ENCODE measurements at places on chromosomes 11 and 22. TPM values are rescaled to one million over a fixed set of nuclear protein-coding genes. Genes with fewer than 3 reads are reported as not detected.

The CD3G gene
- polyA plus RNA-seq = 0.51 TPM

The MYRF gene
- 18.0 TPM for polyA plus RNA-seq

The SLC5A4 gene
- polyA plus RNA-seq = 1.0 TPM

The C11orf91 gene
- not detected for polyA plus RNA-seq

The SMIM35 gene
- polyA plus RNA-seq = 0.10 TPM

The MRGPRX1 gene
- polyA plus RNA-seq = not detected

The OR51T1 gene
- polyA plus RNA-seq = not detected

The KRTAP5-1 gene
- polyA plus RNA-seq = 0.18 TPM

The GRK3 gene
- polyA plus RNA-seq = 8.7 TPM

The SAA2 gene
- not detected for polyA plus RNA-seq

GRCh38 chr11:71352226-71352625 lies 96.0 kb downstream of the DHCR7 start:
- DNase-seq = no peak

- DNase-seq = no peak
Observed at GRCh38 chr11:20363500-20364340, at the start of gene HTATIP2. TSS of gene HTATIP2 (plus strand) at chr11:20363714. CDS start at chr11:20364238, 524 bp downstream.

DNA sequence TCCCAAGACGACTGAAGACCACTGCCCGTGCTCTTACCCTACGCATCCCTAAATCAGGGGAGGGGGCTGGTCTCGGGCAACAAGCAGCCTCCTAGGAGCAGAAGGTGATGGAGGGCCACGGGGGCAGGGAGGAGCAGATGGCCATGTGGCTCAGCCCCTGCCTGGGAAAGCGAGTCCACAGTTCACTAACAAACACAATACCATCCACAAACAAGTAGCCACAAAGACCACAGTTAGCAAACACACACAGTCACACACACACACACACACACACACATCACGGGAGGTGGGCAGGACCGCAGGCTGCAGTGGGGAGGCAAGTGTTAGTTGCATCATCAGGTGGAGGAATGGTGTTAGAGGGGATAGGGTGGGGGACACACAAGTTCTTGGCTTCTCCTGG lies 13.2 kb upstream of the FXYD2 start:
- no peak for DNase-seq

DNA sequence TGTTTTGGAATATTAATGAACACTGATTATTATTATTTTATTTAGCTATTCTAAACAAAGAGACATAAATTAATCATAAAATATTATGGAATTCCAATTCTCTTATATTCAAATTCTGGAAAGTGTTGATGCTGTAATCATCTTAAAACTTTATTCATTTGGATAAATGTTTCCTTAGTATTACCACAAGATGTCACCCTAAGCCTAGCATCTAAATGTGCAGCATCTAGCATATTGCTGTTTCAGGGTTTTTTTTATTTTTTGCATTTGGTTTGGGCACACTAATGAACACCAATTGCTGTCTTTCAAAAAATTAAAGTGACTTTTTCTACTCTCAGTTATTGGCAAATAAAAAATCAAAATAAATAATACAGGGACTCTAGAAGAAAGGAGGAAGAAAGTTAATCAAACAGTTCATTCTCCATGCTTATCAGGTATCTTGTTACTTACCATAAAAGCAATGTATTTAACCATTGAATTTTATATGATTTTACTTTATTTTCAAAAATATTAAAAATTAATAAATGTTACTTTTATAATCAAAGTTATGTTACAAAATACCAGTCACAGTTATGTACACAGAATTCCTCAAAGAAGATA lies 31.8 kb downstream of the DLG2 start:
- DNase-seq = no peak

- DNase-seq = no peak
Observed at GRCh38 chr11:3916962-3917361, 61.5 kb downstream of the STIM1 start.

GRCh38 chr11:69136471-69136870 lies 19.3 kb upstream of the SMIM38 start:
- no peak for DNase-seq

DNA sequence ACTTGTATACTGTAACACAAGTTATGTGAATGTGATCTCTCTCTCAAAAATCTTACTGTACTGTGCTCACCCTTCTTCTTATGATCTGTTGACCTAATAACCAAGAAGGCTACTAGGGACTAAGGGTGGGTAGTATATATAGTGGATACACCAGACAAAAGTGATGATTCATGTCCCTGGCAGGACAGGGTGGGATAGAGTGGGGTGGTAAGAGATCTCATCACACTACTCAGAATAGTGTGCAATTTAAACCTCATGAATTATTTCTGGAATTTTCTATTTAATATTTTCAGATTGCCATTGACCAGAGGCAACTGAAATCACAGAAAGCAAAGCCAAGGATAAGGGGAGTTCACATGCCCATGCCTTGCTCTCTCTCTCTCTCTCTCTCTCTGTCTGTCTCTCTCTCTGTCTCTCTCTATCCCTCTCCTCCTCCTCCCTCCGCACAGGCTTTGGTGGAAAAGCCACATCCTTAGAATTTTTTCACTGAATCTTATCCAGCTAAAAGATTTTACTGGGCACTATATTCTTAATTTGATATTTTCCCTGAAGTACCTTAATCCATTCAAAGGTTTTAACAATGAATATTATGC lies 12.0 kb upstream of the STK33 start:
- DNase-seq = no peak

DNA sequence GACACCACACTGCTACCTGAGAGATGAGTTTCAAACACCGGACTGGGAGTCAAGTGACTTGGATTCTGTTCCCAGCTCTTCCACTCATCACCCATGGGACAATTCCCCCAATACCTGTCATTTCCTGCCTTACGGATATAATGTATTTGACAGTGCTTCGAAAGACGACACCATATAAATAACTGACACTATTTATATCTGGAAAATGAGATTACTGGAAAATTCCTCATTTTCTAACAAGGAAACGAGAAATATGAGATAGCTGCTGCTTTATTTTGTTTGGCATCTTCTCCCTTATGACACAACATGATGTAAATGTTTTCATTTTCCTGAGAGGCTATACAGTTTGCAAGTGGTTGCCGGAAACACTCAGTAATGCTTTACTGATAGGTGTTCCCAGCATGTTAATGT lies 8.6 kb downstream of the HSCB start:
- no peak for DNase-seq

DNA sequence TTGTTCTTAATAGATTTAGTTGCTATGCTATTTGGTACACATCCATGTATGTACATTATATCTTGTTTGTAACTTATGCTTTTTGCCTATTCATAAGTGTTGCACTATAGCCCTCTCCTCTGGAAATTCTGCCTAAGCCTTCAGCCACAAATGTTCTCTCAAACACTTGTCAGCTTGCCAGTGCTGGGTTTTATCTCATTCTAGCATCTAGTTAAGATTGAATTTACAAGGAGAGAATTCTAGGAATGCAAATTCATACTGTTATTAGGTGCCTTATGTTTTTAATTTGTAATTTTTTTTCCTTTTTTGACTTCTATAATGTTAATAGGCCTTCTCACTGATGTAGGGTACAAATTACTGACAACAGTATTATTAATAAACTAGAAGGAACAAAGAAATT lies 14.6 kb upstream of the CTSC start:
- DNase-seq = no peak

- no peak for DNase-seq
Observed at GRCh38 chr22:22201185-22201929, 43.2 kb upstream of the VPREB1 start.

- DNase-seq = no peak
Observed at GRCh38 chr11:2549080-2549479, 104.3 kb downstream of the KCNQ1 start.

GRCh38 chr11:101003468-101003867 lies 126.1 kb downstream of the PGR start:
- no peak for DNase-seq

DNA sequence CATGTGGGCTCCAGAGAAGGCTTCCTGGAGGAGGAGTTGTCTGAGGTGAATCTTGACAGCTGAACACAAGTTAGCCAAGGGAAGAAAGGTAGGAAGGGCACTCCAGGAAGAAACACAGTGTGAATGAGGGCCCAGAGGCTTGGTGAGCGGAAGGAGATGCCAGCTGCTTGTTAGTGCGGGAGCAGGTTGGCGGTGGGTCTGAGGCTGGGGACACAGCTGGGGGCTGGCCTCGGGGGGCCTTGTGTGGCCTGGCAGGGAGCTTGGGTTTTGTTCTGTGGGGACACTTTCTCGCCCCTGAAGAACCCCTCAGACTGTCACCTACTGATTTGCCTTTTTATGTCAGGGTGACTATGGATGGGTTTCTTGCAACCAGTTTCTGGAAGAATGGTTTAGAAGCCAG lies 160.0 kb downstream of the ST3GAL4 start:
- DNase-seq = no peak

GRCh38 chr11:61082931-61083531 lies 19.3 kb upstream of the CD5 start:
- no peak for DNase-seq

- DNase-seq = peak; percentile 3
Observed at GRCh38 chr11:118353084-118353710, 6.2 kb upstream of the UBE4A start.

DNA sequence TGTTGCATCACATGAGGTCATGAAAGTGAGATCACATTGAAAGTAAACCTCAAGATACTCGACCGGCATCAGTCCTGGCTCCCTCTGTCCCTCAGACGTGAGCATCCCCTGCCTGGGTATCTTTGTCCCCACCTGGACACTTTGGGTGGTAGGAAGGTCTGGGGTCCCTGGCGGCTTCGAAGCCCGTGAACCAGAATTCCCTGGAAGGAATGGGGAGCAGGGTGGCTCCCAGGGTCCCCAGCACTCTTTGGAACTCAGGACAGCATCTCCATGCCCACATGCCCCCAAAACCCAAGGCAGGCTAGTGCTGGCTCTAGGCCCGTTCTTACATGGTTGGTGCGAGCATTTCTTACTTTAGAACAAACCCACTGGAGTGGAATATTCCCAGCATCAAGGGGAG lies 7.5 kb downstream of the DERL3 start:
- no peak for DNase-seq

GRCh38 chr11:67345247-67345919 lies 8.0 kb downstream of the POLD4 start:
- DNase-seq = no peak

DNA sequence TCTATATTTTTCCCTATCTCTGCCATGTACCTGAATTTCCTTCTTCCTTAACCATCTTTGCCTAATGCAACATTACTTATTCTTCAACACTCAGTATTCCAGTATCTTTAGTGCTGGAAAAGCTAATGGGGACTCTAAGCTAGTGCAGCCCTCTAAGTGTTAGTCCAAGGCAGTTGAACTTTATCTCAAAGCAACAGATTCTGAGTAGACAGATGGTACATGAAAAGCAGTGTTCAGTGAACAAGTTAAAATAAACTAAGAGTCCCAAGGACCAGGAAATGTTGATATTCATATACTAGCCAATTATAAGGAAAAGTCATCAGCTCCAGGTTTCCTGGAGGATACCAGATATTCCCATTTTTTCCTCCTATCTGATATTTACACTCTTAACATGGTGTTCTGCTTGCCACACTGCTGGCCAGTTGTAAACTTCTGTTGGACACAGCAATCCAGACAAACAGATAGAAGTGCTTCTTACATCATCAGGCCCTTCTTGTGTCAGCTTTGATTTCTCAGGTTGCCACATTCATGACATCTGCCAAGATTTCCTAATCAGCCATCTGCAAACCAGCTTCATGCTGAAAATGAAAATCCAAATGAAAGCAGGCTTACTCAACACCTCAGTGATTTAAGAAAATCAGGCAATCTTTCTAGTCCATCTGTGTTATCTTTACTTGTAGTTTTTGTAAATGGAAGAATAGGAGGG lies 255.9 kb upstream of the POU2AF2 start:
- no peak for DNase-seq

- no peak for DNase-seq
Observed at GRCh38 chr11:89275966-89276365, 98.3 kb downstream of the TYR start.

GRCh38 chr11:80155412-80156017 lies 714.7 kb upstream of the TENM4 start:
- no peak for DNase-seq

GRCh38 chr11:12461516-12461915 lies 84.1 kb downstream of the PARVA start:
- no peak for DNase-seq

GRCh38 chr11:106497321-106497720 lies 419.9 kb downstream of the AASDHPPT start:
- no peak for DNase-seq

- DNase-seq = no peak
Observed at GRCh38 chr22:27541836-27542235, 259.7 kb downstream of the MN1 start.

- no peak for DNase-seq
Observed at GRCh38 chr11:93622043-93622442, 39.4 kb upstream of the CEP295 start.

DNA sequence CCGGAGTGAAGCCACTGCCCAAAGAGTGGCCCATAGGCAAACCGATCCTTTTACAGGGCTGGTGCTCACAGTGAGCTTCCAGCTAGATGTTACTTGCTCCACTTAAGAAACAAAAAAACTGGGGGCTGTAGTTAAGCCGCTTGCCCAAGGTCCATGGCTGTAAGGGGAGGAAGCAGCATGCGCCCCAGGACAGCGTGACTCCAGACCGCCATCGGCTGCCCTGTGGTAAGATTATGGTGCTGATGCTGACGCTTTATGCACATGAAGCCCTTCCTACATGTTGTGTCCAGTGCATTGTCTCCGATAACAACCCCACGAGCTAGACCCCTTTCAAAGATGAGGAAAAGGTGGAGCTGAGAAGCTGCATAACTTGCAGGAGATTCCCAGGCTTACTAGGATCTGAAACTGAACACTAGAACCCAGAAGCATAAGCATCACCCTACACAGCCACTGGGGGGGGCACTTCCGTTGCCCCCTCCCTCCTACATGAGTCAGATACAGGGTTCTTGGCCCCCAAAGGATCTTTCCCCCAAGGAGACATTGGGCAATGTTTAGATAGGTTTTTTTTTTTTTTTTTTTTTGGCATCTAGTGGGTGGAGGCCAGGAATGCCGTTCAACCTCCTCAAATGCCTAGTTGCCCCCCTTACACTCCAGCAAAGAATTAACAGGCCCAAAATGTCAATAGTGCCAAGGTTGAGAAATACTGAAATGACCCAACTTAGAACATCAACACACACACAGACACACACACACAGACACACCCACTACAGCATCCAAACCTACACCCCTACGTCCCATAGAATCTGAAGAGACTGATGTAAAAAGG lies 53.9 kb downstream of the MN1 start:
- no peak for DNase-seq

DNA sequence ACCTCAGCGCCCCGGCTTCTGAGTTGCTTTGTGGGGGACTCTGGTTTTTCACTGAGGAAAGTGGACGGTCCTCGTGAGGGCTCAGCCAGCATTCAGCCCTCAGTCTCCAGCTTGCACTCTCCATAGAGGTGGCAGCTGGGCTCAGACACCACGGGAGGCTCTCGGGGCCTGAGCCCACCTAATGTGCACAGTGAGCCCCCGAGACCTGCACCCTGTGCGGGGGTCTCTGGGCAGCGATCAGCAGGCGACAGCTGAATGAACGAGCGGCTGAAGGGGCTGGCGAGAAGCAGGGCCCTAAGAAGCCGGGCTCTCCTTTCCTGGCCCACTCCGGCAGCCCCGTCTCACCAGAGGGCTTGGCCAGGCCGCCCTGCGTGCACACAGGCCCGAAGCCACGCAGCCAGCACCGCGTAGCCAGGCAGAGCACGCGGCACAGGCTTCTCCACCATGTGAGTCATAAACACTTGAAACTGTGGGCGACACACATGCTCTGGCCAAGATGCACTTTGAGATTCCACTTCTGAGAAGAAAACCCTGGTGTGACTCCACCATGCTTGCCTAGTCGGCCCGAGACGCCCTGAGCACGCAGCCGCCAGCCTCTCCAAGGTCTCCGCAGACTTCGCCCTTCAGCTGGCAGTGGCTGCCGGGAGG lies 28.0 kb downstream of the TOLLIP start:
- DNase-seq = no peak

- no peak for DNase-seq
Observed at GRCh38 chr11:65110354-65110861, 1.3 kb upstream of the TM7SF2 start.

All from right renal cortex interstitium (tissue), 3 donors.